ENCODE measurements at places on chromosomes 5 and 9.

DNA sequence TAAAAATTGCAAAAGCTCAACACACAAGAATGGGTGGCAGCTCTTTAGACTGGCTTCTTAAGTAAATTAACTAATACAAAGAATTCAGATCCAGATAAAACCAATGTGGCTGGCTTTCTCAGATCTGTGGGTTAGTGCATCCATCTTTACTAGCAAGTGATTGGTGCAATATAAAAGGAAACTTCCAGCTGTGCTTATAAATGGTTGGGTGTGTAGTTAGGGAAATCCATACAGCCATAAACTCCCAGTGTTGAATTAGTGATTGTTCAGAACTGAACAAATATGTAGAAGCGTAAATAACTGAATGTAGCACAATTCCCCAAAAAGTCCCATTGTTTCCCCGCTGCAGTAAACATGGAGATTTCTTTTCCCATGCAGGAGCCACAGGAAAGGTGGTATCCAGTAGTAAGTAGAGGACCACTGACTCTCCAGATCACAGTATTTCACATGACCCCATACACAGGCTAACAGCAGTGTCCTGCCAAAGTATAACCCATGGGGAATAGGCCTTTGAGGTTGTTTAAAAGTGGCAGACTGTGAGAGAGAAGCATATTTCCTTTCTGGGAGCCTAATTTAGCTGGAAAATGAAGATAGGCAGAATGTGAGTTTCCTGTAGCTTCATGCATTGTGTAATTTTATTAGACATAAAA, 173.1 kb upstream of the SLC12A2 start:
- DNase-seq = no peak

- DNase-seq = no peak
Measured at GRCh38 chr9:2761424-2761823, 44.1 kb downstream of the KCNV2 start.

GRCh38 chr5:6611334-6612256, 21.2 kb downstream of the NSUN2 start:
- DNase-seq = no peak

DNA sequence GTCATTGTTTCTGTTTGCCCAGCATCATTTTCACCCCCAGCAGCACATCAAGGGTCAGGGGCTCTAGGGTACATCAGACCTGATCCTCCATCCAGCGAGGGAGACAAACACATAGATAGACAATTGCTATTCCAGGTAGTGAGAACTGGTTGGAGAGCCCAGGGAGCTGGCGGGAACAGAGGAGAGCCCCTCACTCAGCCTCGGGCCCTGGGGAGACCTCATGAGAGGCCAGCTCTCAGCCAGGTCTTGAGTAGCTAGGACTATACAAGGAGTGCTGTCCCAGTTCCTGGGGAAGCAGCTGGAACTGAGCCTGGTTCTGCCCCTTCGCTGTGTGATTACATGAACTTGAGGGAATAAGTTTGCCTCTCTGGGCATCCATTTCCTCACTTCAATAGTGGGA, 80.3 kb downstream of the HRH2 start:
- no peak for DNase-seq

DNA sequence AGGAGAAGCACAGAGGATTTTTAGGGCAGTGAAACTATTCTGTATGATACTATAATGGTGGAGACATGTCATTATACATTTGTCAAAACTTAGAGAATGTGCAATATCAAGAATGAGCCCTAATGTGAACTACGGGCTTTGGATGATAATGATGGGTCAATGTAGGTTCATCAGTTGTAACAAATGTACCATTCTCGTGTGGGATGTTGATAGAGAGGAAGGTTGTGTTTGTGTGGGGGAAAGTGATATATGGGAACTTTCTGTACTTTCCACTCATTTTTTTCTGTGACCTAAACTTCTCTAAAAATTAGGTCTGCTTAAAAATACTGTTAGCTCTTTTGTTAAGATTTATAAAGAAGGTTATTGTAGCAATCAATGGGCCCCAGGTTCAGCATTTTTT, 138.9 kb downstream of the SPATA31D1 start:
- no peak for DNase-seq

DNA sequence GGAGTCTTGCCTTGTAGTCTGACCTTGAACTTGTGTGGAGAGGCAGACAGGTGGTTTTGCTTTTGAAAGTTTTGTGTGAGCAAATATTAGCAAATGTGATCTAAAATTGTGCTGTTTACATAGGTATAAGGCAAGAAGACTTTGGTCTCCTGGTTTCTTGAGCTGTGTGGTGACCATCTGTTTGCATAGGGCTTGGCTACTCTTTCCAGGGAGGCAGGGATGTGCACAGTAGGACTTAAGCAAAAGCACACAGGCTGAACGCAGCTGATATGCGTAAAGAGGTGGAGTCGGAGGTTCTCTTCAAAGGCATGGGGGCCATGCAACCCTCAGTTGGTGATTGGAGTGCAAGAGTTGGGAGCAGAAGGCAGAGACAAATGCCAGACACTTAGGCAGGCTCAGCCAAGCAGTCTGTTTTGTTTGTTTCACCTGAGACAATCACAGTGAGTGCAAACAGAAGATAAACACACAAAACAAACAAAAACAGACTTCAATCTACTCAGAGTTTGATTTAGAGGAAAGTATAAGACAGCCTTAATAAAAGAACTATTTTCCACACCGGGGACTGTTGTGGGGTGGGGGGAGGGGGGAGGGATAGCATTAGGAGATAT, 744.2 kb downstream of the MTRR start:
- no peak for DNase-seq

GRCh38 chr9:10007356-10007755, 605.4 kb downstream of the PTPRD start:
- DNase-seq = no peak

DNA sequence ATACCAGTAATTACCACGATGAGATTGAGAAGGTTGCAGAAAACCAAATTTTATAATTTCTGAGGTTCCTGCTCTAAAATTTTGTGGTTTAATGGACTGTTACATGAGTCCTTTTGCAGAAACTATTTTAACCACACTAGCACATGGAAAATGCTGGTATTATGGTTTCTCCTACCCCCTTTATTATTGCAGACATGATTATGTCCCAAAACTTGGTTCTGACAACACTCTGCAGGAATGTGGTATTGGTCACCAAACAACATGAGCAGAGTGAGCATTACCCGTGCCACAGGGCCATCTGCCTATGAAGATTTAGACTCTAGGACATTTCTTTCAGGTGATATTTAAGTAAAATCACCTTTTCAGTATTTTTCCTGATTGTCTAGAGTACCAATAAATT, 2.8 kb upstream of the ECM2 start:
- no peak for DNase-seq

- no peak for DNase-seq
Measured at GRCh38 chr5:35198075-35198474, 32.2 kb downstream of the PRLR start.

- no peak for DNase-seq
Measured at GRCh38 chr5:12357626-12358025, 453.4 kb upstream of the CTNND2 start.

DNA sequence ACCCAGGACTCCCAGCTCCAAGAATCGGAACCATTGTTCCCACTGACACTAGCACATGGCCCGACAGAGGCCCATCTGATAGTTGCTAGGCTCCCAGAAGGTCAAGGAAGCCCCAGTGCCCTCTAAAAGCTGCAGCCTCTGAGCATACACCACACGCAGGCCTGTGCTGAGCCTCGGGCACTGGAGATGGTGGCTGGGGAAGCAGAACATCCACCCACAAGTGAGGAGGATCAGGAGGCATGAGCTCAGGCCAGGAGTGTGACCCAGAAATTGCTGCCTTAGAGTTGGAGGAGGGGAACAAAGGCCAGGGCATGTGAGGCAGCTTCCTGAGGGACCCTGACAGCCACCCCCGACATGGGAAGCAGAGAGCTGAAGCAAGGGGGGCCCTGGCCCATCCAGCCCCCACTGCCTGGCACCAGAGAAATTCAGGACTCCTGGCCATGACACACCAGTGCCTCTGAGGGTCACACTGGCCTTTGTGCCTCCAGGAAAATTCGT, 21.4 kb downstream of the IPPK start:
- no peak for DNase-seq

- no peak for DNase-seq
Measured at GRCh38 chr5:31445041-31445600, 86.8 kb downstream of the DROSHA start.

DNA sequence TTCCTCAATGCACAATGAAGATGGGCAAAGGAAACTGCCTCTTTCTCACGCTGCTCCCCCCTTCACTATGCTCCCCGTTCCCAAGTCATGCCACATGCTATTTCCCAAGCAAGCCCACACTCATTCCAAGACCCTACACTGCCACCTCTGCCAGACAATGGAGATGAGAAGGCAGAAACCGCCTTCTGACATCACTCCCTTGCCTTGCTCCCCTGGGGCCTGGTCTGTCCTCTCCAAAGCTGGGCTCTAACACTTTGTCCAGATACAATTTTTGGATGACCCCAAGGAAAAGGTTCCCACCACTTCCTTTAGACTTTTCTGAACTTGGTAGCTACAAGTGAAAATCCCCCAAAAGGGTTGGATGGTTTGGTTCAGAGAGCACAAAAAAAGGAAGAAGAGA, 7.2 kb upstream of the ADRA1B start:
- DNase-seq = no peak

- DNase-seq = no peak
Measured at GRCh38 chr5:108504974-108505373, 123.1 kb upstream of the FBXL17 start.

DNA sequence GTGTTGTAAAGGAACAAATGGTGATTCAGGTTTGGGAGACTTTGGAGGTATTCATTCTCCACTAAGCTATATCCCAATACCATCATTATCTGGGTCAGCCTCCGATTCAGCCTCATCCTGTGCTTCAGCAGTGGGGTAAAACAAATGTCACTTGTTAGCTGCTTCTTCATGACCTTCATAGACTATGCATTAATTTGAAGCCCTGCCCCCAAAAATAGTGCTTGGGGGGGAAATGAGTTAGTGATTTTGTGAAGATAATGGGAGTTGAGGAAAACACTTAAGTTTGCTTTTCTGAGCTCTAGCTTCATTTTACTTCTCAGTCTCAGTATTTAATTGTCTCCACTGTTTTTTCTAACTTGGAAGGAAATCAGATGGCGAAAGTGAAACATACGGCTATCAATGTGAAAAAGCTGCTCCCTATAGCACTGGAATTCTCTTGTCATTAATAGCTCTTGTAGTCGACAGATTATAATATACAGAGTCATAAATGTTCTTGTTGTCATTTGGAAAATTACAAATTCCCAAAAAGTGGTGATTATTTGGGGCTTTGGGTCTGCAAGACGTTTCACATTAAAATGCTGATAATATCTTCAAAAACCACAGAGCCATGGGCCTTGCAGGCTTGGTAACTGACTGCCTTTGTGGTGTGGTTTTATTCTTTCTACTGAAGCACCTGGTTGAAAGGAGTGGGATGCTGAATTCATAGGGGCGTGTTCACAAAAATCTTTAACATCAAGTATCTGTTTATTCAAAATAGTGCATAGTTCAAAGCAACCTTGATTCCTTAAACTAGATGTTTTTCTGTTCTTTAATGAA, 40.0 kb downstream of the PIK3R1 start:
- DNase-seq = no peak

DNA sequence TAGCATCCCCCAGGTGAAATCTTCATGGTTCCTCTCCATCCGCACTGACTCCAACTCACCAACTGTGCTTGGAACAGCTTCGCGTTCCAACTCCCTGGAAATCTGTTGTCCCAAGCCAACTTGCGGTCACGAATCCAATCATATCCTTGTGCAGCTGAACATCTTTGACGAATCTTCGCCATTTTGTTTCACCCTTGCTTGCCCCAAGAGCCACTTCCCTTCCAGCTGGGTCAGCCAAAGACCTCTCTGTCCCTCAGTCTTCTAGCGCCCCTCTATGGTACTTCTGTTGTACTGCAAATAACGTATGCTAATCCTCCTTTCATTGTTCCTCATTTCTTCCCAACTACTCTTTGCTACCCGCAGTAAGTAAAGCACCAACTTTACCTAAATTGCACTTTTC, 61.0 kb upstream of the TARS1 start:
- DNase-seq = no peak

DNA sequence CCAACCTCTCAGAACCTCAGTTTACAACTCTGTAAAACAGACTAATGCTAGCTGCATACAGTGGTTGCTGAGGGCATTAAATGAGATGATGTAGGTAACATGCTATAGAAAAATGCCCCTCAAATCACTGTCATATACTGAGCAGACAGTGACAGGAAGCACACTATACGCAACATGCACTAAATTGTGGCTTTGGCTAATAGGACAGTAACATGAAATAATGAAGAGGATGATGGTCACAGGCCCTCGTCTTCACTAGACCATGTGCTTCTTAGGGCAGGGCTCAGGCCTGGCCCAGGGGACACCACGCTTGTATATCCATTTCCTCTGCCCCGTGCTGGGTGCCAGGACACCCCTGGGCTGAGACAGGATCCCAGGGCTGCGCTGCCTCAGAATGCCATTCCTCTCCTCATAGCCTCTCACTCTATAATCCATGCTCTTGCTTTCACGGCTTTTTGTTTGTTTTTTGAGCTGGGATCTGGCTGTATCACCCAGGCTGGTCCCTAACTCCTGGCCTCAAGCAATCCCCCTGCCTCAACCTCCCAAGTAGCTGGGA, 18.9 kb downstream of the CSF1R start:
- no peak for DNase-seq

DNA sequence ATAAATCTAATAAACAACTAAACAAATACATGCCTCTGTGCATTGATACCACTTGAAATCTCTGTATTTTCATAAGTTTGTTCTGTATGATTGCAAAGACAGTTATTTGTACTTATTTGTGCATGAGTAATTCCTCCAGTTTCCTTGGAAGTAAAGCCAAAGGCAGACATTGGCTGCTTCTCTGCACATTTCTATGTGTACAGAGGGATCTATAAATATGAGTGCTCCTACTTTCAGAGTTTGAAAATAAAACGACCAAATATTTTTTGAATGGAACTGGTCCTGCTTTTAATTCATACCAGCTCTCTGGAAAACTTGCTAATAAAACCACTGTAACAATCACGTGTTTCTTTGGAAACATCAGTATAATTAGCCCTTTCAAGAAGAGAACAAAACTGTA, 306.5 kb downstream of the MAN2A1 start:
- no peak for DNase-seq

GRCh38 chr5:171415115-171415730, 4.2 kb upstream of the FGF18 start:
- DNase-seq = no peak

- no peak for DNase-seq
Measured at GRCh38 chr5:33330426-33330825, 110.3 kb upstream of the TARS1 start.

GRCh38 chr9:133861086-133861485, 122.9 kb upstream of the SARDH start:
- DNase-seq = no peak

GRCh38 chr9:10000669-10001068, 612.1 kb downstream of the PTPRD start:
- DNase-seq = no peak

GRCh38 chr5:100779669-100780375, 123.3 kb downstream of the ST8SIA4 start:
- DNase-seq = no peak

- no peak for DNase-seq
Measured at GRCh38 chr5:53956196-53956595, 354.2 kb downstream of the ARL15 start.

- no peak for DNase-seq
Measured at GRCh38 chr9:7375013-7375511, 424.5 kb downstream of the DMAC1 start.

GRCh38 chr5:147918101-147918685, 11.9 kb upstream of the C5orf46 start:
- DNase-seq = no peak
